ENCODE measurements at places on chromosomes 7 and 10.

DNA sequence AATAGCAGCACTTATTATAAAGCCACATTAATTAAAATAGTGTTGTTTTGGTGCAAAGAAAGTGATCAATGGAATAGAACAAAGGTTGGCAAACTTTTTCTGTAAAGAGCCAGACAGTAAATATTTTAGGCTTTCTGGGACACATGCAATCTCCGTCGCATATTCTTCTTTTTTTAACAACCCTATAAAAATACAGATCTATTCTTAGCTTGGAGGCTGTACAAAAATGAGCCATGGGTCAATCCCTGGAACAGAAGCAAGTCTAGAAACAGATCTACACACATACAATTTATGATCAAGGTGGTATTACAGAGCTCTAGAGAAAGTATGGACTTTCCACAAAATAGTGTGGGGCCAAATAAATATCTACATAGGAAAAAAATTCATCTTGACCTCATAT lies 71.8 kb downstream of the ARHGAP21 start:
- no peak for DNase-seq

DNA sequence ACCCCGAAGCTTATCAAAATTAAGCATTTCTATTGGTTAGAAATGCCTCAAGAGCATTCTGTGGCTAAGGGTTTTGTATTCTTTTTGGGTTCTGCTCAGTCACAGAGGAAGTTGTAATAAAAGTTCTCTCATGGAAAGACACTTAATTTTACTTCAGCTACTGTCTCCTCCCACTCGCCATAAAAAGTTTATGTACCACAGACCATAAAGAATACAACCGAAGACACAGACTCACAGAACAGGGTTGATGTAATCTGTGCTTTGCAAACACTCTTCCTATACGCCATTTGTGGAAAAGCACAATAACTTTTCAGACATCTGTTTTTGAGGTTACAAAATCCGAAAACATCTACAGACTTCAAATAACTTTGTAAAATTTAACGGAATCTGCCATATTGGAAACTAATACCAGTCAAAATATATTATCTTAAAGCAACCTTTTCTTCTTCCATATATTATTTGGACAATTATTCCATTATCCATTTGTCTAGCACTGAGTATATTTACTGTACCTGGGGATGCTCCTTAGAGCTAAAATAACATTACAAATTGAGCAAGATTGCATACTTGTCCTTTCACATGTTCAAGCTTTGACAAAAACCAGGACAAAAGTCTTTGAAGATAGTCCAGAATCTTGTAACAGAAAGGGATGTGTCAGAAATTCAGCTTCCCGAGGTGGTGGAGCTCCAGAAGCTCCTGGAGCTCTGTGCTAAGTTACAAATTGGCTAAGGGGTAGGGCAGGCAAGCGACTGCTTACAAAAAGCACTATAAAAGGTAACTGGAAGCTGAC lies 219.0 kb upstream of the MEOX2 start:
- no peak for DNase-seq

GRCh38 chr7:14305233-14305866 lies 315.9 kb upstream of the ETV1 start:
- no peak for DNase-seq

DNA sequence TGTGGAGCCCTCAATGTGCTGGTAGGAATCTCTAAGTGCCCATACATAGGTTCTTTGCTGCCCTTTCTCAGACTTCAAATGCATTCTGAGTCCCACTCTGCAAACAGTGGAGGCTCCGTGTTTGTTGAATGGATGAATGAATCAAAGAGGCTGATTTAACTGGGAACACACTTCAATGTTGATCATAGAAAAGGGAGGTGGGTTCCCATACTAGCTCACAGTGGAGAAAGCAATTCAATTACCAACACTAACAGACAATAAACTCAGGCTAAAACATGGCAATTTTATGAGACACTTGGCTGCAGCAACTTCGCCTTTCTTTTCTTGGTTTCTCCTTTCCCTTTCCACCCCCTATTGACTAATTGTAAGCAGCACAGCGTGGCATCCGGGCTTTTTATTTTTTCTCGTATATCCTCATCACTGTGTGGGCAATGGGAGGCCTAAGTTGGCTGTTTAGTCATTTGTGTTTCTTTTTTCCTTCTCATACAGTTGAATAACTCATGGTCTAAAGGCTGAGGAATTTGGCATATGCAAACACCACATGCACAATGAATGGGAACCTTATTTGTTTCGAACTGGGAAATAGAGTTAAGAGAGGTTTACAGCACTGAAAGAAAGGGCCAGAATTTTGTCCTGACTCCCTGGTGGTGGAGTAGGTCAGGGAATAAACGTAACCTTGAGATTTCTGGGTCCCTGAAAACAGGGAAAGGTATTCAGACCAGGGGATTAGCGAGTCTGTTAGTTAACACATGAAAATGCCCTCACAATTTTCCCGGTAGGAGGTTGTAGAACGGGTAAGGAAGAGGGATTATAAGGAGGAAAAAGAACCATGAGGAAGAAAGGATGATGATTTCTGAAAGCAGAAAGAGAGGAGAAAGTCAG lies 858.5 kb downstream of the KCNMA1 start:
- DNase-seq = peak; percentile 40

DNA sequence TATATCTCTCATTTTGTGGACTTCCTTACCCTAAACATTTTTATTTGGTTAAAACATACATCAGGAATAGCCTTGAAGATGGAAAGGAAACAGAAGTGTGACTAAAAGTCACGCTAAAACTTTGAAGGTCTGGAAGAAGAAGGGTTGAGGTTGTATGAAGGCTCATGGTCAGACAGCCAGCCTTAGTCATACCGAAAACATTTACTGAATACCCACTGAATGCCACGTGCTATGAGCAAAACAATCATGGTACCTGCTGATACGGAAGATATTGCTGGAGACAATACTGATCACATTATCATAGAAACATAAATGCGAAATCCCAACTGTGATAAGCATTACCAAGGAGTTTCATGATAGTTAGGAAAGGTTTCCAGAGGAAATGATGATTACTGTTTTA lies 64.0 kb downstream of the PDZD8 start:
- DNase-seq = no peak

DNA sequence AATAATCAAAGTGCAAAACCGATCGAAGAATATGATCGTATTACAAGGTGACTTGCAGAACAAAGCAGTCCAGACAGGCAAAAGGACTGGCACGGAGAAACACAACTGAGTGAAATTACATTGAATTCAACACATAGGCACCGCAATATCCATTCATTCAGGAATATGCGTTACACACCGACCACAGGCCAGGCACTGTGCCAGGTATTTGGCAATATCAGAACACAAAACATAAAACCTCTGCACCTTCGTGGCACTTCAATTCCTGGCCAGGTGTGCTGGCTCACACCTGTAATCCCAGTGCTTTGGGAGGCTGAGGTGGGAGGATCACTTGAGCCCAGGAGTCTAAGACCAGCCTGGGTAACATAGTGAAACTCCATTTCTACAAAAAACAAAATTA lies 187.9 kb downstream of the DIP2C start:
- DNase-seq = no peak

DNA sequence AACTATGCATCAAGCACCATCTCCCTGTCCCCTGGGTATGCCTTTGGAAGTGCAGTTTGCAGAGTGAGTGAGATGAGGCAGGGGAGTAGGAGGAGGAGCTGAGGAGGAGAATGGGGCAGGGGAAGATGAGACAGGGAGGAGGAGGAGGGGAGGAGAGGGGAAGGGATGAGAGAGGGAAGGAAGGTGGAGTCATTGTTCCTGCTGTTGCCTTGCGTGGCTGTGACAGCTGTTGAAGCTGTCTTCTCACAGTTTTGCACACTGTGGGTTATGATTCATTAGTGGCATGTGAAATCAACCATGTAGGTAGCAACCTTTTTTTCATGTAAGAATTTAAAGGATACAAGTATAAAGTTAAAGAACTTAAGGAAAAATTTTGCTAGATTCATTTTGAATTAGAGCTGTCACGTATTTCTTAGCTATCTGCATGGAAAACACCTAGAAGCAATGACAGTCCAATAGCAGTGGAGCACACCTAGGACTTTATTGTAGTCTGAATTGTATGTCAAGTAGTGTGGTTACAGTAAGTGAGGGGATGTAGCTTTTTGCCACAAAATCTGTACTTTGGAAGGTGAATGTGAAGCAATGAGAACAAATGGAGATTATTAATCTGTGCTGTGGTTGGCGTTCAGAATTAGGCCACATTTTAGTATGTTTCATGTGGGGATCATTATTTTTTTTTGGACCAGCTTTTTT lies 21.7 kb downstream of the CCM2 start:
- no peak for DNase-seq

DNA sequence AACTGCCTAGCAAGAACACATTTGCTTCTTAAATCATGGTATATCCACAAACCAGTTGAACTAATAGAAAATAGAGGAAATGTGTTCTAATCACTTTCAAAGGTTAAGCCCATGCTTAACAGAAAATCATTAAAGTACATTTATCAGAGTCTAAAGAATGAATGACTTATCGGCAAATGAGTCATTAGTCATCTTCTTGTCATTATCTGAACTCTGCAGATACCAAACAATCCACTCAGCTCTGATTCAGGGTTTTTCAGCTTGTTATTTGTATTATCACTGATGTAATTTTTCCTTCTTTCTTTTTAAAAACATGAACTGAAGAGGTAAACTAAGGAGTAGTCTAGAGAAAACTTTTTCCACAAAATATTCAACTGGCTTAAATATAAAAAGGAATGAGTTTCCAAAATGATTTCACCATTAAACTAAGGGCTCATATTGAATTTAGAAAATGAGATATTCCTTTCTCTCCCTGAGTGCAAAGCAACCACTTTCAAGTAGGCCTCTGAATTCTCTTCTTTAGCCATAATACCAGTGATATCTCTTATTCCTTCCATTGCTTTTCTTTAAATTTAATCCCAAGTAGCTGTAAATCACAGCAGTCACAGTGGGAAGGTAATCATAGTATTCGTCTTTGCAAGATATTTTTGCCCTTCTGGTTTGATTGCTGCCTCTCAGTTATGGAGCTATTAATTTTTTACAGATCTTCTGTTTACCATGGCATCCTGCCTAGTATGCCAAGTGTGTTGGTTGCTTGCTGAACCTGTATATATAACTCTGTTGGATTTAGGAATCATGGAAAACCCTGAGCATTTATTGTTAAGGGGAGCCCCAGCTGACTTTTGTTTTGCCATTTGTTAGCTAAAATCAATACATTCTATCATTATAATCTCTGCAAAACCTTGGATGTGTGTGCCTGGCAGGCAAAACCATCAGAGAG lies 125.1 kb downstream of the THSD7A start:
- DNase-seq = no peak

DNA sequence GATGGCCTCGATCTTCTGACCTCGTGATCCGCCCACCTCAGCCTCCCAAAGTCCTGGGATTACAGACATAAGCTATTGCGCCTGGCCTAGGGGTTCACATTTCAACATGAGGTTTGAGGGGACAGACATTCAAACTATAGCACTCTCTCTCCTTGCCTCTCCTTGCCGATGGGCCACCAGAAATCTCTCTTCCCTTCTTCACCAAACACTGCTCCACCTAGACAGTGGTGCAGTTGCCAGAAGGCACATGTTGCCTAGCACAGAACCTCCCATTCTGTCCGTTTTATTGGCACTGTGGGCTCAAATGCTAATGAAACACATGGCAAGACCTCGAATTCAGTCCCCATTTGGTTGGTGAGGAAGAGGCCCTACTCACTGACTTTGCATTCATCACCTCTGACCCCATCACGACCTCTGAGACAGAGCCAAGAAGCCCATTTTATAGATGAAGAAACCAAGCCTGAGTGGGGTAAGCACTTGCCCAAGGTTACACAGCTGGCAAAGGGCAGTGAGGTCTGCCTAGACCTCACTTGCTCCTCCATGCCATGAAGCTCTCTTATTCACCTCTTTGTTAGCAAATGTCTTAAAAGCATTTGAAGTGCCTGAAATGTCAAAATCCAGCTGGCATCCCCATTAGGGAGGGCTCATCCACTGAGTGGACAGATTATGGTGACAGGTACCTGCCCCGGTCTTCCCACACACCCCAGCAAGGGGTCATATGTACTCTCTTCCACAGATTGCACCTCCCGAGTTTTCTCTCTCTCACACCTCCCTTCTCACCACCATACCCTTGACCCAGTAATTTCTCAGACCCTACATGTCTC lies 34.0 kb downstream of the GPRIN2 start:
- DNase-seq = no peak

DNA sequence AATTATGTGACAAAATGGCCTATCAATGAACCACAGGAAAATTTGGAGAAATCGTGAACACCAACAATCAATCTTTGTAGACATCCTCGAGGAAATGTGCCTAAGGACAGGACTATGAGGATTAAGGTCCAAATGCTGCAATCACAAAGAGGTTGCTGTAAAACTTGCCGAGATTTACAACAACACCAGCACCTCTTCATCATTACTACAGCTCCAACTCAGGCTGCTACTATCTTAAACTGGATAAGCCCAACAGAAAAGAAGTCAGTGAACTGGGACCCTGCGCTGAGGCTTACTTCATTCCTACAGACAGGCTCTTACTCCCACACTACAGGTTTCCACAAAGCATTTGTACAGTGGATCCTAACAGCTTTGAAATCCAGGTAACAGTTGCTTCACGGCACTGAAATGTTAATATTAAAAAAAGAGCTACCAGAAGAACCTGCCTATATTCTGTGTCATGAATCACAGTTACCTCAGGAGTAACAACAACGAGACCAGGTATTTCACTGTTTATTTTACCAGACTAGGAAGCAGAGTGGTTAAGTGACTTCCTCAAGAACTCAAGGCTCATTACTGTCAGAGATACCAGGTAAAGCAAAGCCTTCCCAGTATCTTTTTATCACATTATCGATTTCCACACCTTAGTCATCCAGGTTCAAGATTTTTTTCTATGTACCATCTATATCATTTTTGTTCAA lies 23.9 kb downstream of the CACUL1 start:
- no peak for DNase-seq

DNA sequence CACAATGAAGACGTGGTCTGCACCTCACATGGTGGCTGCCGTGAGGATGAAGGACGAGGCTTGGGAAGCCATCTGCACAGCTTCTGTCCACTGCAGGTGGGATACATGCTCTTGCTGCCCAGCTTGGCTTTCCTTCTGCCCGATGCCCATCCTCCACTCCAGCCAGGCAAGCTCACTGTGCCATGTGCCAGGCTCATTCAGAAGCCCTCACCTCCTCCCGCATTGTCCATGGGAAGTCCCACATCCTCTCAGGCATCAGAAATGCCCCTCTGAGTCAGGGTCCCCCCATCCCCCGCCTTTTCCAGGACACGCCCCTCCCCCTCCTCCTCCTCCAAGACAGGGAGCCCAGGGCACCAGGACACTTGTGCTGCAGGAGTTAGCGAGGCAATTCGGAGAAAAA lies 4.6 kb upstream of the NOM1 start:
- no peak for DNase-seq

All from fibroblast of skin of left quadriceps (primary cell).